ENCODE measurements at places on chromosomes 1 and 21.

DNA sequence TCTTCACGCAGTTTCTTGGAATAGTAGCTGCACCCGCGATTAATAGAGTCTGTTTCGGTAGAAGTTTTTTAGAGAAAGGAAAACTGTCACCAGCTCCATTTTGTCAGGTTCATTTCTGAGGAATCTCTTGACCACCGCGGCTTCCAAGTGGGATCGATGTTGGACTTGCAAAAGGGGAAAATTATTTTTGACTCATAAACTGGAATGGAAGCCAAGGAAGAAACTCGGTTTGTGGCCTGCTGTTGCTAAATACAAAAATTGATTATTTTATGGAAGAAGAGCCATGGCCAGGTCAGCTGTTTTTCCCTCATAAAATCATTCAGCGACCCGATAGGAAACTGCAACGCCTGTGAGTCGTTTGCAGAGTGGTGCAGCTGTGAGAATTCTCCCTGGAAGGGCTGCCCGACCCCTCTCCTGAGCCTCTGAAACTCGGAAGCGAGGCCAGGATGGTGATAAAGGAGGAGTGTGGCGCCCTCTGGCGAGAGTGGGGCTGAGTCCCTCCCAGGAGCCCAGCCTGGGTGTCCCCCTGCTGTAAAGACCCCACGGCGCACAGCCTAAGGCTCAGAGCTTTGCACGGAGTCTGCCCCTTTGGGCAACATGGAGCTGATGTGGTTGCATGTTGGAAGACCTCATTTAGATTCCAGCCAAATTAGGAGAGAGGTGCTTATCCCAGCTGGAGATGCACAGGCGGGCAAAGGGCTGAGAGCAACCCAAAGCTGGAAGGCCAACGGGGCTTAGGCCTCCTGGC is 83.6 kb upstream of the SLC25A33 start:
- no peak for DNase-seq

DNA sequence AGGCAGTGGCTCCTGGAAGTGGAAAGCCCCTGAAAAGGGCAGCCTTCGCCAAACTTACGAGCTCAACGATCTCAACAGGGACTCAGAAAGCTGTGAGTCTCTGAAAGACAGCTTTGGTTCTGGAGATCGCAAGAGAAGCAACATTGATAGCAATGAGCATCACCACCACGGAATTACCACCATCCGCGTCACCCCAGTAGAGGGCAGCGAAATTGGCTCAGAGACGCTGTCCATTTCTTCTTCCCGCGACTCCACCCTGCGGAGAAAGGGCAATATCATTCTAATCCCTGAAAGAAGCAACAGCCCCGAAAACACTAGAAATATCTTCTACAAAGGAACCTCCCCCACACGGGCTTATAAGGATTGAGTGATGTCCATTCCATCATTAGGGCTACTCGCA is 42.4 kb downstream of the PLPPR4 start:
- no peak for DNase-seq

- no peak for DNase-seq
These were observed 92.5 kb upstream of the C21orf91 start for GRCh38 chr21:17911628-17912027.

GRCh38 chr1:21904454-21904703 is 32.7 kb downstream of the HSPG2 start:
- no peak for DNase-seq

DNA sequence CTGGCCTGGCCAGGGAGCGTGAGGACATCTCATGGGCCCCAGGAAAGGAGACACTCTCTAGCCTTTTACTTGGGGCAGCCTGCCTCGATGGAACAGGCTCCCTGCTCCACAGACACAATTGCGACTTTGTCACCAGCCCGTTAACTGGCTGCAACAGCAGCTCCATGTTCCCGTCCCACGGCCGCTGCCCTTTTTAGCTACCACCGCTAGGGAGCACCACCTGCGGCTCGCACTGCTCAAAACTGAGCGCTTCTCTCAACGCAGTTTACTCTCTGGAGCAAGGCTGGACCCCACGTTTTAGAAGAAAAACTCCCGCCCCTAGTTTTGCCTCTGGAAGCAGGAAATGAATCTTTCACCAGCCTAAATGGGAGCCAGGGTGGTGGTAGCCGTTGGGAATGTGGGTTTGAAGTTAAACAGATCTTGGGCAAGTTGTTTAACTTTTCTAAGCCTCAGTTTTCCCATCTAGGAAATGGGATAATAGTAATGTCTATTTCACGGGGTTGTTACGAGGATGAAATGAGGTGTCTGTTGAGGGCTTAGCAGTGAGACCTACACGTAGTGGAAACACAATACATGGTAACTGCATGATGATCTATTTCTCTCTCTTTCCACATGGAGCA is 3.5 kb upstream of the LRRC38 start:
- DNase-seq, result no peak

- no peak for DNase-seq
These were observed 157.9 kb upstream of the TNR start for GRCh38 chr1:175901076-175901836.

DNA sequence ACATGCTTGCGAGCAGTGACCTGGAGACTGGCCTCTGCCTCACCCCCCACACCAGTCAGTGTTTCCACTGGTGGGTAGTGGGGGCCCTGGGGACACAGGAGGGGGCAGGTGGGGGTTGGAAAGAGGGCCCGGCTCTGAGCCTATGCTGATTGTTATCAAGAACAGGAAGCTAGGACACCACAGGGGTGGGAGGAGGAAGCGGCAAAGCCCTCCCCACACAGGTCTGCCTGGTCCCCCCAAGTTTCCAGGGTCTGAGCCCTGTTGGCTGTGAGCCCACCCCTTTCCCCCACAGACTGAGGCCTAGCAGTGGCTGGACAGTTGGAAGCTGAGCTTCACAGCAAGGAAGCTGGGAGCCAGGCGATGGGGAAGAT is 1.6 kb upstream of the PTPN7 start:
- no peak for DNase-seq

- no peak for DNase-seq
These were observed 95.3 kb downstream of the ADARB1 start for GRCh38 chr21:45169682-45170081.

- DNase-seq, result no peak
These were observed 4.6 kb downstream of the DMAP1 start for GRCh38 chr1:44217809-44218410.

- no peak for DNase-seq
These were observed 92.3 kb upstream of the CHODL start for GRCh38 chr21:18152371-18152770.

GRCh38 chr1:212827831-212828278 is 19.6 kb downstream of the SPATA45 start:
- DNase-seq, result no peak

DNA sequence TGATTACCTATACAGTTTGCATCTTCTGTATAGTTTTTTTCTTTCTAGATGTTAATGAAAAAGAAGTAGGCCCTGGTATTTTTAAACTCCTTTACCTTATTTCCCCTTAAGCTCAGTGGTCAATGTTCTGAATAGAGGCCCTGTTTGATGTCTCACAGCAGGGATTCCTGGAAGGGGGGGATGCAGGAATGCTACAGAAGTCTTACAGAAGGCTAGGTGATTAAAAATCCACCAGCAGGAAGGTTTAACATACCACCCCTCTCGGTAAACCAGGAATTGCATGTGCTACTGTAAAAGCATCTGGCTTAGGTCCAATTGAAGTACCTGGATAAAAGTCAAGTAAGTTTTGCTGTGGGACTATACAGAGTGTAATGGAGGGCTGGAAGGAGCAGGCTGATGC is 78.3 kb downstream of the NOS1AP start:
- no peak for DNase-seq

- no peak for DNase-seq
These were observed 21.0 kb downstream of the STPG1 start for GRCh38 chr1:24392604-24392946.

GRCh38 chr1:171566467-171566866 is 55.6 kb upstream of the MYOCOS start:
- DNase-seq, result no peak

- DNase-seq, result no peak
These were observed 21.9 kb downstream of the GPR137B start for GRCh38 chr1:236164273-236164672.

DNA sequence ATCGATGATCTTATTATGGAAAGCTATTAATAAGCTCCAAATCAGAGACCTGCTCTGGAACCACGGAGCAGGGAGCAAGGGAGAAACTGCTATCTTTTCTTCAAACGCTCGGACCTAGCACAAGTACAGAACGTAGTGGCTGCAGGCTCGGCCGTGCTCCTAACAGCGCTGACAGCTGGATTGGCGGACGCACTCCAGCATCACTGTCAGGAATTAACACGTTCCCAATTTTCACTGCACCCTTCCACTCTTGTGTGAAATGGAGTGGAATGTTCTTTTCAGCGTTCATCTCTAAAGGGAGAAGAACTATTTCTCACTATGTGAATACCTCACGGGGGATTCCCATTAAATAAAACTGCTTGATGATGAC is 106.9 kb downstream of the ZNF281 start:
- DNase-seq, result no peak

DNA sequence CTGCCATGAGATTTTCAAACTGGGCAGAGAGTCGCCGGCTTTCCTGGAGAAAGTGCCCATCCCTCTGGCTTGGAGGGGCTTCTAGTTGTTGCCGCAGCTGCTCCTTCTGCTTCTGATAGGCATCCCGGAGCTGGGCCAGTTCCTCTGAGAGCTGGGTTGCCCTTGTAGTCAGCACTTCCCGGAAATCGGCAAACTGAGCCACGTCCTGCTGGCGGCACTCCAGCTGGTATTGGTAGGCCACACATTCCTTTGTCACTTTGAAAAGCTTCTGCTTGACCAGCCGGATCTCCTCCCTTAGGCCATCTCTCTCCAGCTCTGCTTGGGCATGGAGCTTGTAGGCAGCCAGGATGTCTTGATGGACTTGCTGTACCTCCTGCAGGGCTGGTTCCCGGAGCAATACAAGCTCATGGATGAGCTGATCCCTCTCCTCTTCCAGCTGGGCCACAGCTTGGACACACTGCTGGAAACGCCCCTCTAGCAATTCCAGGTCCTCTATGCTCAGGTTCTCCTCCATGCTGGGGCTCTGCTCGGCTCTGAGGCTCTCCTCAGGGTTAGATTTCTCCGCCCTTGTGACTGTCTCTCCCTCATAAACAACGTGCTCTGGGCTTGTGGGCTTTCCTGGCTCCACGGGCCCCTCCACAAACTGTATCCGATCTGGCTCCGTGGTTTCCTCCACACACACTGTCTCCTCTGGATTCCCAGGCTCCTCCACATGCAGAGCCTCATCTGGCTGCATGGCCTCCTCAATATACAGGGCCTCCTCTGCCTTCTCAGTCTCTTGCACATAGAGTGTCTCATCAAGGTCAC is 7.3 kb downstream of the SYNC start:
- DNase-seq, result no peak

DNA sequence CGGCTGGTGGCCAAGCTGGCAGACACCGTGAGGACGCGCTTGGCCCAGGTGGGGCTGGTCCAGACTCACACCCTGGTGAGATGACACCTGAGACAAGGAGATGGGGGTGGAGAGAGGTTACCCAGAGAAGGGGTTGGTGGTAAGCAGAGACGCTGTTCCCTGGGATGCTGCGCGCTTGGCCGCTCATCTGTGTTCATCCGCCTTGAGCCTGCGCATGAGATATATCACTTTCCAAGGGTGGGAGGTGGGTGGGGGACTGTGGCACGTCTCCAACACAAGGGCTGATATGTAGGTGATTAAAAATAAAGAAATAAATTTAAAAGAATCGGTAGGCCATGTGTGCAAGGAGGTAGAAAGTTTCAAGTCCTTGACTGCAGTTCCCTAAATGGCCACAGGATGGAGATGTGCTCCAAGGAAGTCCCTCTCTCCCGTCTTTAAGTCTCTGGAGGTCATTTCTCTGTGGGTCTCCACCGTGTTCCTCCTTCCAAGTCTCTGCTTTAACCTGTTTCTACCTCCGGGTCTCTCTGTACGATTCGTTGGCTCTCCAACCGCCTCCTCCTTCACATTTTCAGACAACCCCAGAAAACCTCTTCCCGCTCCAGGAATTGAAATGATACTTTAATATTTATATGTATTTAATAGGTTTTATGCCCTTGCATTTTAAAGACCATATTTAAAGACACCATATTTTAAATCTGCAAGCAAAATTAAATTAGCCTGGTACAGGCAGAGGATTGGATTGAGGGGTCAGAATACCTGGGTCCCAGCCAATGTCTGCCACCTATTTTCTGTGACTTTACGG is 4.5 kb downstream of the TTC24 start:
- DNase-seq, result peak; percentile 45

- DNase-seq, result no peak
These were observed 501.7 kb downstream of the NEGR1 start for GRCh38 chr1:71780681-71781080.

DNA sequence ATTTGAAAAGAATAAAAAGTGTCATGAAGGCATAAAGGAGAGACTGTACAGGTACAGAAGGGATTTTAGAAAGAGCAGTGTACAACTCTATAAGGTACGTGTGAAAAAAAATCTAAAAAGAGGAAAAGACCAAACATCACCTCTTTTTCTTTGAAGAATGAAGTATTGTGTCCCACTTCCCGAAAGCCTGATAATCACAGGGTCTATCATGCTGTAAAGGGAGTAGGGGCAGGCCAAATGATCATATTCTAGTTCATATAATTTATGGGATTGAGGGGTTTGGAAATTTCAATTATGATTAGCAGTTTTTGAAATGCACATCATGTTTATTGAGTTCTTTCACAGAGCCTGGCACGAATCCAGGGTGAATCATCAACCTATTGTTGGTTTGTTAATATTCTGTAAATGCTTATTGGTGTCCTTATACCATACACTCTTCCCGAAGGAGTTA is 910 bp upstream of the RERE start:
- no peak for DNase-seq

DNA sequence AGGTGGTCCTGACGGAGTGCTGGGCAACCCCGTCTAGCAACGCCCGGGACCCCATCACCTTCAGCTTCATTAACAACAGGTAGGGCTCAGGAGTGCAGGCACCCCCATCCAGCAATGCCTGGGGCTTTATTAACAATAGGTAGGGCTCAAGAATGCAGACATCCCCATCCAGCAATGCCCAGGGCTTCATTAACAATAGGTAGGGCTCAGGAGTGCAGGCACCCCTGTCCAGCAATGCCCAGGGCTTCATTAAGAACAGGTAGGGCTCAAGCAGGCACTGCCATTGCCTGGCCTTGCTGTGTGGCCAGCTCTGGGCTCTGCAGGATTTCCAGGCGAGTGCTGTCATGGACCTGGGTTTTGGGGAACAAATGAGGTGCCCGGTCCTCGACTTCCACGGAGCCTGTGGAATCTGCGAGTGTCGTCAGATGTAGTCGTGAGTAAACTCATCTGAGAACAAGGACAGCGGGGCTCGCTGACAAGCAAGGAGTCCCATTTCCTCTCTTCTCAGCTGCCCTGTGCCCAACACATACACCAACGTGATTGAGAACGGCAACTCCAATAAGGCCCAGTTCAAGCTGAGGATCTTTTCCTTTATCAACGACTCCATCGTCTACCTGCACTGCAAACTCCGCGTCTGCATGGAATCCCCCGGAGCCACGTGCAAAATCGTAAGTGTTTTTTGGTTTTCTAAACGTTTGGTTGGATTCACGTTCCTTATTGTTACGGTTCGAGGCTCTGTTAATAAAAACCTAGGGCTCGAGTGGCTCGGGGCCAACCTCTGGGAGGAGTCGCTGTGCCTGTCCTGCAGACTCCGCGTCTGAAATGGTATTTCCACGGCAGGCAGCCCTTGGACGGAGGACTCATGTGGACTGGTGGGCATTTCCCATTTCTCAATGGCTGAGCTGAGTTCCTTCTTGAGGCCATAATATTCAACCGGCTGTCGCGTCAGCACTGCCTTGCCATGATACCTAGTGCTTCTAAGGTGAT is 56.3 kb downstream of the UMODL1 start:
- no peak for DNase-seq
